ENCODE measurements at places on chromosomes 2 and 18.

- no peak for DNase-seq
Observed at GRCh38 chr2:202060218-202060617, 12.8 kb upstream of the KIAA2012 start.

- no peak for DNase-seq
Observed at GRCh38 chr2:111208639-111209038, 87.9 kb downstream of the BCL2L11 start.

- DNase-seq = no peak
Observed at GRCh38 chr2:235515821-235516220, 22.0 kb downstream of the AGAP1 start.

GRCh38 chr2:179104736-179105135 is 54.8 kb upstream of the CCDC141 start:
- DNase-seq = no peak

GRCh38 chr2:233654501-233654900 is 17.2 kb upstream of the UGT1A9 start:
- no peak for DNase-seq

GRCh38 chr2:210795506-210795905 is 239.1 kb downstream of the CPS1 start:
- no peak for DNase-seq

Data from stimulated activated CD8-positive, alpha-beta memory T cell treated with anti-CD3 and anti-CD28 coated beads, Interleukin-7, amount 100 ng/mL, for 1 hour (primary cell).